ENCODE measurements at places on chromosomes 13 and 19.
A peak's percentile ranks its signal among the peaks of the same experiment; 100 is the strongest.

DNA sequence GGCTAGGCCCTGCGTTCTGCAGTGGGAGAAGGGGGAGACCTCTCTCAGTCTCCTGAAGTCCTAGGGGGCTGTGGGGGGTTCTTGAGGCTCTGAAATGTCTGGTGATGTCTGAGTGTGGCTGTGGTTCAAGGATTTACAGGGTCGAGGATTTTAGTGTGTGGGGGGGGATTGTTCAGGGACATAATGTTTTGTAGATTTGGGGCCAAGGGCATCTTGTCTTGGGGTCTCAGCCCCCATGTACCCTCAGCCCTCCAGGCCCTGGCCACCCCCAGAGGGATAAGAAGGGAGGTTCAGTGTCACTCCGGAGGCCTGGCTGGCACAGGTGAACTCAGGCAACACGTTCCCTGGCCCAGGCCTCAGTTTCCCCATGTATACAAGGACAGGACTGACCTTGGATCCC lies 2.4 kb upstream of the APC2 start:
- no peak for DNase-seq

- no peak for DNase-seq
These were observed 66.7 kb downstream of the RFC3 start for GRCh38 chr13:33884531-33885220.

DNA sequence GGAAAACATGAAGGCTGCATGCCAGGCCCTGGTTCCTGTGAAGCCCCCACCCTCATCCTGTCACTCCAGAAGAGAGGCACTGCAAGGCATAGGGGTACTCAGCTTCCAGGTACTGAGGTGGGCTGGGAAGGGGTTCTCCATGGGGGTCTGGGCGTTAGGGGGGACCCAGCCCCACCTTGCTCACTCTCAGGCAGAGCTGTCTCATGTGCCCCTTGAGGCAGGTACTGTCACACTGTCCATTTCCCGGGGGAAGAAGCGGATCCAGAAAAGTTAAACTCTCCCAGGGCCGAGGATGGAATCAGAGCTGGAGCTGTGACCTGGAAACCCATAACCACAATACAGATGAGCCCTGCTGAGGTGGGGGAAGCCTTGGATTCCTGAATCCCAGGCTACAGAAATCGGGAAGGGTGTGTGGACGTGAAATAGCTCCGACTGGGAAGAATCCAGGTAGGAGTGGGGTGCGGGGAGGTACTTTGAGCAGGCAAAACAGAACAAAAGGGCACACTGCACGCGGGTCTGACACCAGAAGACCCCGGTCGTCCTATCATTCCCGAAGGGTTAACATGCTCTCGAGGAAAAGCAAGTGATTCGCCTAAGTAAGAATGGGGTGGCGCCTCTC lies 540 bp upstream of the USE1 start:
- no peak for DNase-seq

- no peak for DNase-seq
These were observed 32.2 kb upstream of the MBNL2 start for GRCh38 chr13:97189928-97190327.

GRCh38 chr13:110616103-110617101 lies 1.1 kb downstream of the NAXD start:
- DNase-seq: no peak

GRCh38 chr13:28409648-28410047 lies 85.3 kb downstream of the FLT1 start:
- no peak for DNase-seq

- no peak for DNase-seq
These were observed 196.1 kb upstream of the MAB21L1 start for GRCh38 chr13:35672611-35673010.

GRCh38 chr19:44587963-44588770 lies 25.2 kb upstream of the IGSF23 start:
- no peak for DNase-seq

GRCh38 chr19:45906221-45906620 lies 3.8 kb upstream of the MYPOP start:
- no peak for DNase-seq

DNA sequence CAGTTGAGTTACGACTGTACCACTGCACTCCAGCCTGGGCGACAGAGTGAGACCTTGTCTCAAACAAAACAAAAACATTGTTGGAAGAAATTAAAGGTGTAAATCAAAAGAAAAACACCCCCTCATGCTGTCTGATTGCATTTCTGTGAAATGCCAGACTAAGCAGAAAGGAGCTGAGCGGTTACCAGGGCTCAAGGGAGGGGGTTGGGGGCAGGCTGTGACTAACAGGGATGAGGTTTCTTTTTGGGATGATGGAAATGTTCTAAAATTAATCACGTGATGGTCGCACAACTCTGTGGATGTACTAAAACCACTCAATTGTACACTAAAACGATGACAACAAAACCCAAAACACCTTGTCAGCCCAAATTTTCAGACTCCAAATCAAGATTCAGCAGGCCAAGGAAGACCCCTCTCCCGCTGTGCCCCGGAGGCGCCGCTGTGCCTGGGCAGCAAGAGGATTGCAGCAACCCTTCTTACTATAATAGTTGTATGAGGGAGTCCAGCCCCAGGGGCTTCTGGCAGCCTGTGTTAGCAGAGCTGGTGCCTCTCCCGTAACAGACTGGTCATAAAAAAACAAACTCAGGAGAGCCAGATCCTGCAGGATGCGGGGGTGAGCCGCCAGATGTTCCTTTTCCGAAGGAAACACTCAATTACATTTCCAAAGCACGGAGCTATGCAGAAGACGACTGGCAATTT lies 20.9 kb downstream of the CAPS start:
- DNase-seq: no peak

GRCh38 chr19:408441-408901 lies 476 bp downstream of the C2CD4C start:
- no peak for DNase-seq

DNA sequence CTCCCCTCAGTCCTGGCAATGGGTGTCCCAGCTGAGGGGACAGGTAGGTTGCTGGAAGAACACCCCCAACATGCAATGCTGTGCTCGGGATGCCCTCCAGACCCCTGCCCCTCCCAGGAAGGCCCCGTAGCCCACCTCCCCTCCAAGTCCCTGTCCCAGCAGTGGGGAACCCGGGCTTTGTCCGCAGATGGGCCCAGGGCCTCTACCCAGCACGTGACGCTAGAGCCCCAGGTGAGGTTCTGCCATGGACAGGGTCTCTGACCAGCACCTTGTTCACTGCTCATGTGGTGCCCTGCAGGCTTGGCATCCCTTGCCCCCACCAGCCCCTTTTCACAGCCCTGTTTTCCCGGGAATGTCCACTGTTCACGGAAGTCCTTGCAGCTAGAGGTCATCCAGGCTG lies 220.0 kb upstream of the SGCG start:
- DNase-seq: no peak

GRCh38 chr19:44685877-44686276 lies 13.1 kb upstream of the CEACAM16 start:
- DNase-seq: no peak

DNA sequence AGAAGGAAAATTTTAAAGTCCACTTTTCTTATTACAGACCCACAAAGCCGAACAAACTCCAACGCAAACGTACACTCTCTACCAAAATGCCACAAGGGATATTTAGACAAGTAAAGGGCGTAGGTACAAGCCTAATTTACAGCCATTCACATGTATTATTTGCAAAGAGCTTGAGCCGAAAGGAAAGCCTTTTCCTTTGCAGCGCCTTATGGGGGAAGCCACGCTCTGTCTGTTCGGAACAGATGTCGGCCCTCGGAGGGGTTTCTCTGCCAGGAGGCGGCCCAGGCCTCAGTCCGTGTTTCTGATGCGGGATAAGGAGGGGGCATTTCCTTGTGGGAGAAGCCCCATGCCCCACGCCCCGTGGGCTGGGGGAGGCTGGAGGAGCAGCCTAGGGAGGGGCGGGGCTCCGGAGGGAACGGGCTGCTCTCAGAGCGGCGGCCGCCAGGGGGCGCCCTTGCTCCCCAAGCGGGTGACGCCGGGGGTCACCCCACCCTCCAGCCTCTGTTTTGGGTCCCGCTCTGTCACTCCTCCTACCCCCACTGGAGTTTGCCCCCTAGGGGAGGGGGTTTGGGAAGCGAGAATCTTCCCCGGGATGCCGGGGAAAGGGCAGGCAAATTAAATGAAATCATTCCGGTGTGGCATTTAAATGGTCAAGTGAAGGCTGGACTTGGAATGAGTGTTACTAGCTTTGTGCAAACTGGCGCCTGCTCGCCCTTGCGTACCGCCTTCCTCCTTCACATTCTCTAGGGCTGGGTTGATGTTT lies 2.9 kb downstream of the HTR2A start:
- peak; percentile 49 for DNase-seq

- DNase-seq: no peak
These were observed 80.2 kb downstream of the IRS2 start for GRCh38 chr13:109706015-109706715.

GRCh38 chr13:85828094-85828684 lies 29.0 kb upstream of the SLITRK6 start:
- DNase-seq: no peak

GRCh38 chr19:48858984-48859710 lies 9.3 kb downstream of the PLEKHA4 start:
- DNase-seq: peak; percentile 69

DNA sequence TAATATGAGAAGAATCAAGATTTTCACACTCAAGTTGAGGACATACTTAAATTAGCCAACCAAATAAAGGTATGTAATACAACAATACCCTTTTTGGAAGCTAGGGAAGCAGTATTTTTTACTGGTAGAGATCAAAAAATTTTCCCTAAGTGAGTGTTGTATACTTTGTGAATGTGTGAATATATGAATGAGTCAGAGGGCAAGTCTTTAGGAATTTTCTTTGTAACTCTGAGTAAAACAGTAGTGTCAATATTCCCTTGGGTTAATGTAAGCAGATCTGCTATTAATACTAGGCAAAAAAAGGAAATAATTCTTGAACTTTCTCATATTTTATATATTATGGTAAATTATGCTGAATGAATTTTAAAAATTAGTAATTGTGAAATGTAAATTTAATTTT lies 1161.8 kb upstream of the MIR17HG start:
- DNase-seq: no peak

DNA sequence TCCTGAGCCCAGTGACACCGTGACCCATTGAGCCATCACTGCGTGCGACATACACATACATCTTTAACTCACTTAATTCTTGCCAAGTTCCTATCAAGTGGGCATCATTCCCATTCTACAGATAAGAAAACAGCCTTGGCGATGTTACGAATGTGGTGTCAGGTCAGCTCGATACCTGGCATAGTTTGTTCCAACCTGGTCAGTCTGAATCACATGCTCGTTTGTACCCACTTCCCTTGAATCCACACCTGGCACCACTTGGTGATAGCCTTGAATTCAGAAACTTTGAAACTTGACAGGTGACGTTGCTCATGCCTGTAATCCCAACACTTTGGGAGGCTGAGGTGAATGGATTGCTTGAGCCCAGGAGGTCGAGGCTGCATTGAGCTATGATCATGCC lies 59.1 kb downstream of the SLC7A9 start:
- DNase-seq: no peak

DNA sequence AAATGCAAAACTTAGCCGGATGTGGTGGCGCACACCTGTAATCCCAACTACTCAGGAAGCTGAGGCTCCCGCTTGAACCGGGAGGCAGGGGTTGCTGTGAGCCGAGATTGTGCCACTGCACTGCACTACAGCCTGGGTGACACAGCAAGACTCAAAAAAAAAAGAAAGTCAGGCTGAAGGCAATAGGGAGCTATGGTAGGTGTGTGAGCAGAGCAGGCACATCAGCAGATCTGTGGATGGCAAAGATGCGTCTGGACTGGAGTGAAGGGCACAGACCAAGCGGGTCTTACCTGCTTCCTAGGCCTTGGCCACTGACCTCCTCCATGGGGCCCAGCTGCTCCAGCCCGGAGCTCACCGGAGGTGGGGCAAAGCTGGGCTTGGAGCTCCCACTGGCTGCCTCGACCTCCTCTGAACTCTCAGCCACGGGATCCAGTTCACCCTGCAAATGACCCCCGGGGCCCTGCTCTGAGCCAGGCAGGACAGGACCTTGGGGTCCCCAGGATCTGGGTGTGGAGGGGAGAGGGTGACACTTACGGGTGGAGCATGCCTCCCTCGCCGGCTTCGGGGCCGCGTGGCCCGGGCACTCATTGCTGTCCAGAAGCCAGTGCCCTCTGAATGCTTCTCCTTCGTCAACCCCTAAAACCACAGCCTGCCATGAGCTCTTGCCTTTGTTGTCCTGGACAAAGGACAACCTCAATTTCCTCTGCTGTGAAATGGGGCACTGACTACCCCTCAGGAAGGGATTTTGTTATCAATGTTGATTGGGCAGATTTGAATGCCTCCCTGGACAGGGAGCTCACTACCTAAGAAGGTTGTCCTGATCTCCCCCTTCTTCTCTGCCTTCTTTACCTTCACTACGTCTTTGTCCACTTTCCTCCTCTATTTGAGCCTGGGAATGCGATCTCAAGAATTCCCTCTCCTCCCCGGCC lies 569 bp downstream of the USHBP1 start:
- no peak for DNase-seq

DNA sequence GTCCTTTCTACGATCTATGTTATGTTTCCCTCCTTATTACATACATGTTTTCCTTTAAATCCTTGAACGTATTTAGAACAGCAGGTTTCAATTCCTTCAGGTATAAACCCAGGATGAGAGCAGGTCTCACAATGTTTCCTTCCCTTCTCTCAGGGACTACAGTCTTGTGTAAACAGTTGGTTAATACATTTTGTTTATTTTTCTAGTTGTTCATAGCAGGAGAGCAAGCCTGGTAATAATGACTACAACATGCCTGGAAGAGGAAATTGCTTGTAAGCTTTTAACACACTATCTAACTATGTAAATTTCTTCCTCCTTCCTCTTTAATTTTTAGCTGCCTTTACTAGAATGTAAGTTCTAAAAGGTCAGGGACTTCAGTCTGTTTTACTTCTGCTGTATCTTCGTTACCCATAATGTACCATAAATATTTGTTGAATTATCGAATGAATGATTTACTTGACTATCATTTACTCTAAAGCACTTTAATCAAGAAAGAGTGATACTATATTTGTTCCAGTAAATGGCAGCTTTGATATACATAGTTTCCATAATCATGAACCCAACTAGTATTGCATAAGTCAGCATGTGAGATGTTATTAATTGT lies 28.9 kb upstream of the TNFRSF19 start:
- DNase-seq: no peak

GRCh38 chr19:17775245-17775927 lies 19.6 kb upstream of the B3GNT3 start:
- DNase-seq: peak; percentile 28

DNA sequence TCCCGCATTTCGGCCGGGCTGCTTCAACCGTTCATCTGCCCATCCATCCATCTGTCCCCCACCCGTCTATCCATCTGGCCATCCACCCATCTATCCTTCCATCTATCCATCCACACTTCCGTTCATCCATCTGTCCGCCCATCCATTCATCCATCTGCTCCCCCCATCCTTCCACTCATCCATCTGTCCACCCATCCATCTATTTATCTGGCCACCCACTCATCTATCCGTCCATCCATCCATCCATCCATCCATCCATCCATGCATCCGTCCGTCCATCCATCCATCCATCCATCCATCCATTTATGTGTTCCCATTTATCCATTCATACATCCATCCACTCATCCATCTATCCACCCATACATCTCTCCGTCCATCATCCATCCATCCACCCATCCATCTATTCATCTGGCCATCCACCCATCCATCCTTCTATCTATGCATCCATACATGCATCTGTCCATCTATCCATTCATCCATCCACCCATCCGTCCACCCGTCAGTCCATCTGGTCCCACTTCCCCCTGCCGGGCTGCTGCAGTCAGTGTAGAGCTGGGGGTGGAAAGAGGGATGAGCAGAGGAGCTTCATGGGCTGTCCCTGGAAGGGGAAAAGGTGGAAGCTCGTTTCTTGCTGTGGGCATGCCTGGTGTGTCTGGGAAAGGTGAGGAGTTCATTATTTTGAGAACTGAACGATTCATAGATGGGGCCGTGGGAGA lies 722 bp downstream of the HSD11B1L start:
- DNase-seq: no peak

GRCh38 chr13:110446575-110446890 lies 115.0 kb downstream of the RAB20 start:
- no peak for DNase-seq
